ENCODE measurements at places on chromosomes 11 and 22. TPM values are rescaled to one million over a fixed set of nuclear protein-coding genes. Genes with fewer than 3 reads are reported as not detected.

Gene DSCAML1
- 0.35 TPM for total RNA-seq

Gene ANO1
- total RNA-seq: 2.1 TPM

Gene MRGPRE
- total RNA-seq: not detected

Gene OR51E2
- total RNA-seq: not detected

Gene RFPL2
- 0.16 TPM for total RNA-seq

Gene FCHSD2
- total RNA-seq: 13.0 TPM

Gene FAM111B
- total RNA-seq: 6.9 TPM

Gene FAM83F
- not detected for total RNA-seq

Gene CACNA1I
- 0.06 TPM for total RNA-seq

Gene KCNK7
- 0.28 TPM for total RNA-seq

Gene JAML
- not detected for total RNA-seq

Gene TMEM132A
- 91.4 TPM for total RNA-seq

Gene ARHGEF12
- 11.8 TPM for total RNA-seq

Gene CLMP
- 23.7 TPM for total RNA-seq

Gene OR8D1
- total RNA-seq: not detected

Gene C11orf87
- total RNA-seq: not detected

Gene IFITM10
- 1.0 TPM for total RNA-seq

Gene CYP2D6
- 0.49 TPM for total RNA-seq

Gene CHRNA10
- total RNA-seq: 1.5 TPM

Gene TSPAN32
- not detected for total RNA-seq

Gene GLYATL1
- total RNA-seq: not detected

Gene TNNI2
- total RNA-seq: not detected

Gene TBX10
- total RNA-seq: not detected

Gene IGLL5
- total RNA-seq: not detected

Gene OR10A4
- not detected for total RNA-seq

Gene NPTXR
- total RNA-seq: 8.7 TPM

Gene UNC93B1
- total RNA-seq: 84.4 TPM

Gene CELSR1
- total RNA-seq: 28.0 TPM

Gene LDHAL6A
- not detected for total RNA-seq

Gene PTGDR2
- 0.10 TPM for total RNA-seq

Gene INPP5J
- total RNA-seq: 0.44 TPM

Gene RIMBP3C
- total RNA-seq: 0.13 TPM

Gene CRYAB
- 23.1 TPM for total RNA-seq

Gene KIAA1671
- 8.9 TPM for total RNA-seq

Gene PKDREJ
- not detected for total RNA-seq

Gene TEF
- total RNA-seq: 0.81 TPM

Gene P2RX3
- total RNA-seq: 0.29 TPM

Gene CDC42EP2
- total RNA-seq: 14.6 TPM

Gene MSANTD2
- total RNA-seq: 5.5 TPM

Gene FIBIN
- not detected for total RNA-seq

Gene GSTP1
- 1,695 TPM for total RNA-seq

Gene SCN4B
- not detected for total RNA-seq

Gene OR4A16
- not detected for total RNA-seq

Gene C11orf21
- total RNA-seq: not detected

Gene TREH
- not detected for total RNA-seq

Gene PANX1
- total RNA-seq: 22.3 TPM

Gene SART1
- 58.7 TPM for total RNA-seq

Gene OR10D3
- total RNA-seq: not detected

Gene PATE4
- not detected for total RNA-seq

Gene LRP4
- 7.4 TPM for total RNA-seq

Gene DENND6B
- total RNA-seq: 2.7 TPM

Gene PRDM11
- total RNA-seq: 7.7 TPM

Gene OR51E1
- not detected for total RNA-seq

Gene MUC6
- total RNA-seq: 0.01 TPM

Gene ANO5
- 1.9 TPM for total RNA-seq

Gene PRRG4
- total RNA-seq: 1.8 TPM

Gene OR51D1
- total RNA-seq: not detected

Gene KDM2A
- total RNA-seq: 40.0 TPM

Gene HPX
- total RNA-seq: 0.27 TPM

Data from A549 treated with Mapracorat at 1 μM for 4 hours (cell line).